ENCODE measurements at places on chromosomes 1 and 21. TPM values are rescaled to one million over a fixed set of nuclear protein-coding genes. Genes with fewer than 3 reads are reported as not detected.

DNA sequence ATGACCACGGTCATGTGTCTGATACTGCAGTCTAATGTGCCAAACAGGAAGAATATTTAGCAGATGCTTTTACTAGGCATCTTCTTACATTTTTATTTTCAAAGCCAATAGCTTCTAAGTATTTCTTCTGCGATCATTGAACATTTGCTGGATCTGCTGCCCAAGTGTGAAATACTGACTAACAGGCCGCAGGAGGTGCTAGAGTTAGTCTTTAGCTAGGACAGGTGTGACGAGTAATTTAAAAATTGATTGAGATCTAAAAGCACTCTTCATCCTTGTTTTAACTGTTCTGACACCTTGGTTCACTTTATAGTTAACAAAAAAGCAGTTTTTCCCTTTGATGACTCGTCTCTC, 748 bp upstream of the FAM78B start:
- DNase-seq: no peak

DNA sequence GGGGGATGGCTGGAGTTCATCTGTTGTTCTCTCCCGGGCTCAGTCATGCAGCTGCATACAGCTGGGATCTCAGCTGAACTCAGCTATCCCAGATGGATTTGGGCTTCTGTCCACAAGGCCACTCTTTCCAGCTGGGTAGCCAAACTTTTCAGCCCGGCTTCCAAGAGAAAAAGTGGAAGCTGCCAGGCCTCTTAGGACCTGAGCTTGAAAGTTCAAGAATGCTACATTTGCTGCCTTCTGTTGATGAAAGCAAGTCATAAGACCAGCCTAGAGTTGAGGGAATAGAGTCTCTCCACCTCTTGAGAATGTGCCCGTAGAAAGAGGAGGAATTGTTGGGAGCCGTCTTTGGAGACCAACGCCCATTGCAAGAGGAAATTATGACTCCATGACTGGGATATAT, 95.3 kb downstream of the C1orf21 start:
- no peak for DNase-seq

GRCh38 chr1:165826565-165827267, 698 bp upstream of the UCK2 start:
- peak; percentile 50 for DNase-seq

- no peak for DNase-seq
Measured at GRCh38 chr1:100905181-100905580, 9.3 kb downstream of the SLC30A7 start.

Gene TRIM67
- under 0.01 TPM for total RNA-seq

Gene AZIN2
- 6.1 TPM for total RNA-seq

- no peak for DNase-seq
Measured at GRCh38 chr1:21022279-21023040, 154.2 kb downstream of the EIF4G3 start.

DNA sequence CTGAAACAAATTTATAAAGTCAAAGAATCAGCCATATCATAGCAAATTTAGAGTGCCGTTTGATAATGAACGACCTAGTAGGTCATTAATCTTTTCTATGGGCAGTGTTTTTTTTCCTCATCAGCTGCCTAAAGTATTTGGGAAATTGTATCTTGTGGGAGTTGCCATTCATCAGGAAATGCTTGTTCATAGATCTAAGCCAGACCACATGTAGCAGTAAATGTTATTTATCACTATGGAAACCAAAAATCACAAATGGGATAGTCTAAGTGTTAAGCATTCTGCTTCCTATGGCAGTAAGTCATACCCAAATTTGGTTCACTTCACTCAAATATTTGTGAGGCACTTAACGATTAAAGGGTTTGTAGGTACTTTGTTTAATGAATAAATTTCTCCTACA, 52.9 kb downstream of the LRRC8D start:
- no peak for DNase-seq

Gene ZNF593OS
- total RNA-seq: not detected

- DNase-seq: peak; percentile 77
Measured at GRCh38 chr1:34137411-34137810, 27.6 kb downstream of the CSMD2 start.

DNA sequence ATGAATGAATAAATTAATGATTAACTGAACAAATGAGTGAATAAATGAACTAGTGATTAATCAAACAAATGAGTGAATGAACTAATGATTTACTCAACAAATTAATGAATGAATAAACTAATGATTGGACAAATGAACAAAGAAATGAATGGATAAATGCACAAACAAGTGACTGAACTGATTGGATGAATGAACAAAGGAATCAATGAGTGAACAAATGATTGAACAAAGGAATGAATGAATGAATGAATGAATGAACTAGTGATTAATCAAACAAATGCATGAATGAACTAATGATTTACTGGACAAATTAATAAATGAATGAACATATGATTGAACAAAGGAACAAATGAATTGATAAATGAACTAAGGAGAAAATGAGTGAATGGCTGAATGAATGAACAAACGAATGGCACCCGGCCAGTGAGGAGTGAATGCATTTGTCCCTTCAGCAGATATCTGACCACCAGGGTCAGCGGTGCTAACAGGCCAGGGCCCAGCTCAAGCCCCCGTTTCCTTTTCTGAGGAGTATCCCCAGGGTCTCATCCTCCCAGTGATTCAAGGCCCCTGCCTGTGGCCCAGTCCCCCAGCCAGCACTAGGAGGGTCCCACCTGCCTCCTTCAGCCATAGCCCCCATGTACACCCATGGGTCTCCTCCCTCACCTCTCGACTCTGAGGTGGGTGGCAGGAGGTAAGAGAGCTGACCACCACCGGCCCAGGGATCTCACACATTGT, 49.9 kb downstream of the WNT9A start:
- DNase-seq: no peak

GRCh38 chr1:44029260-44029910, 1.9 kb downstream of the SLC6A9 start:
- DNase-seq: no peak

Gene RHOU
- total RNA-seq: 24.1 TPM

- DNase-seq: no peak
Measured at GRCh38 chr1:245054507-245055270, 100.1 kb upstream of the KIF26B start.

- no peak for DNase-seq
Measured at GRCh38 chr1:77744576-77744975, 15.1 kb downstream of the USP33 start.

DNA sequence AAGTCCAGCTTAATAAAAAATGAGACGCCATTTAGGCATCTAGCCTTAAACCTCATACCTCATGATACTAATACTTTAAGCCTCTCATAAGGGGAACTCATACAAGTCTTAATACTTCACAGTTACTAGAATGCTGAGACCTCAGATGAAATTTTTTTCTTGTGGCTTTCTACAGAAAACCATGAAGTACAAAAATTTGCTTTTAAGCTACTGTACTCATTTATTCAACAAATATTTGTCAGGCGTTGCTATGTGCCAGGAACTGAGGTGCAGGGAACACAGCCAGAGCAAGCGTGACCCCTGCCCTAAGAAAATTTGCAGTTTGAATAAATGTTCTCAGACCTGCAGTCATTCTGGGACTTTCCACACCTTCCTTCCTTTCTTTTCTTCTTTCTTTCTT, 150.6 kb downstream of the MRPL39 start:
- no peak for DNase-seq

Gene TEX38
- not detected for total RNA-seq

Gene CRP
- not detected for total RNA-seq

Gene HES5
- 0.33 TPM for total RNA-seq

- no peak for DNase-seq
Measured at GRCh38 chr1:191541758-191542157, 616.5 kb upstream of the RGS18 start.

DNA sequence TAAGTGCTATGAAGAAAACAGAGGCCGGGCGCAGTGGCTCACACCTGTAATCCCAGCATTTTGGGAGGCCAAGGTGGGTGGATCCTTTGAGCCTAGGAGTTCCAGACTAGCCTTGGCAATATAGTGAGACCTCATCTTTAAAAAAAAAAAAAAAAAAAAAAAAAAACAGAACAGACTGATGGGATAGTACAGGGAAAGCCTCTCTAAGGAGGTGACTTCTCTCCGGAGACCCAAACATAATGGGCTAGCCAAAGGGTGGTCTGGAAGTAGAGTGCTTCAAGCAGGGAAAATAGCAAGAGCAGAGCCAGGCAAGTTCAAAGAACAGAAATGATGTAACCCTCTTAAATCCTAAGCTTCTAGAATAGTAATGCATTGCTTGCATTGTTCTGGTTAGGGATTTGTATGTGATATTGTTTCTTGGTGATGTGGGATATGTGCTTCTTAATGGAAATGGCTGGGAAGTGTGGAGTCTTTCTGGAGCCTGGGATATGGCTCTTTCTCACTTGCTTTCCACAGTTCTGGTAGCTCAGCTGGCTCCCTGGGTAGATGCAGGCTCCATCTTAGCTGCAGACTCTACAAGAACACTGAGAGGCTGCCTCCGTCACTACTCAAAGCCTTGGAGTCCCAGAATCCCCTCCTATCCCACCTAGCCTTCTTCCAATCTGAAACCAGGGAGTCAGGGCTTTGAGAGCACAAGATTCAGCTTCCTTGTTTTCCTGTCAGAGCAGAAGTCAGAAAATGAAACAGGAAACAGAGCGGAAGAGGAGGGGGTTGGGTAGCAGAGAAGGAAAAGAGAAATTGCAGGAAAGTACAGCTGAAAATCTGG, 1.9 kb upstream of the PIGV start:
- DNase-seq: no peak

DNA sequence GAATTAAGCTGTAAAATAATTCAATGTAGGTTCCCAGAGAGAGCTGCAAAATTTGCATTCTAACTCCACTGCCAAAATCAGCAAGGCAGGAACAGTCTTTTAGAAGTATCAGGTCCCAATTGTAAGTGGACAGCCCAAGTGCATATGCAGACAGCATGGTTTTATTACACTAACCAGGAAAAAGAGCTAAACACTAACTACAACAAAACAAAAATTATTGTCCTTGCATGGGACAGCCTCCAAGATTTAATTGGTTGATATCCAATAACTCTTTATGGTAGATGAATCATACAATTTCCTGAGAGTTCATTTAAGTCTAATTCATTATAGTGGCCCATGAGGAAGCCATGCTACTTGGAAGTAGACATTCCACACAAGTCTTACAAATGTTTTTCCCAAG, 154.3 kb upstream of the ZNF648 start:
- no peak for DNase-seq

Gene TCEANC2
- 7.6 TPM for total RNA-seq

Gene ZNF669
- 5.8 TPM for total RNA-seq

DNA sequence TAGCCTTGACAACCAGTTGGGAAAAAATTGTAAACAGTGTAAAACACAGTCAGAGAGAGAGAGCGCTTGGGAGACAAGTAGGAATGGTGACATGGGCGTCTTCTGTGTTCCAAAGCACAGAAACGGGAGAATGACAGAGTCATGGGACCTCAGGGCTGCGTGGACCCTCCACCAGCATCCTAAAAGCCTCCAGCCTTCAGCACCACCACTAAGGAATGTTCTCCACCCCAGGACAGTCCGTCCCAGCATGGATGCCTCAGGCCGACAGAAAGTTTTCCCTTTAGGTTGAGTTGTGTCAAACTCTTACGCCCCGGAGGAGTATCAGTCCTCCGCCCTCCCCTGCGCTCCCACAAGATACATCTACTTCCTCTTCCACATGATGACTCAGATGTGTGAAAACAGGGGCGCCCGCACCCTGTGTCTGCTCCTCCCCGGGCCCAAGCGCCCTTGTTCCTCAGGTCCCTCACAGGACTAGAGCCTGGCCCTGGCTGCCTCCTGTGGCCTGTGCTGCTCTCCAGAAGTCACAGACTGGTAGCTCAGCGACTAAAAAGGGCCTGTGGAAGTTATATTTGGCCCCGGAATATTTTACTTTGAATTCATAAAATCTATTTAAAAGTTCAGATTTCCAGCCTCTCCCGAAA, 63.9 kb upstream of the EFHD2 start:
- peak; percentile 93 for DNase-seq

- no peak for DNase-seq
Measured at GRCh38 chr1:110482662-110483307, 31.8 kb downstream of the PROK1 start.

- DNase-seq: peak; percentile 81
Measured at GRCh38 chr1:41898191-41898713, 20.5 kb downstream of the HIVEP3 start.

DNA sequence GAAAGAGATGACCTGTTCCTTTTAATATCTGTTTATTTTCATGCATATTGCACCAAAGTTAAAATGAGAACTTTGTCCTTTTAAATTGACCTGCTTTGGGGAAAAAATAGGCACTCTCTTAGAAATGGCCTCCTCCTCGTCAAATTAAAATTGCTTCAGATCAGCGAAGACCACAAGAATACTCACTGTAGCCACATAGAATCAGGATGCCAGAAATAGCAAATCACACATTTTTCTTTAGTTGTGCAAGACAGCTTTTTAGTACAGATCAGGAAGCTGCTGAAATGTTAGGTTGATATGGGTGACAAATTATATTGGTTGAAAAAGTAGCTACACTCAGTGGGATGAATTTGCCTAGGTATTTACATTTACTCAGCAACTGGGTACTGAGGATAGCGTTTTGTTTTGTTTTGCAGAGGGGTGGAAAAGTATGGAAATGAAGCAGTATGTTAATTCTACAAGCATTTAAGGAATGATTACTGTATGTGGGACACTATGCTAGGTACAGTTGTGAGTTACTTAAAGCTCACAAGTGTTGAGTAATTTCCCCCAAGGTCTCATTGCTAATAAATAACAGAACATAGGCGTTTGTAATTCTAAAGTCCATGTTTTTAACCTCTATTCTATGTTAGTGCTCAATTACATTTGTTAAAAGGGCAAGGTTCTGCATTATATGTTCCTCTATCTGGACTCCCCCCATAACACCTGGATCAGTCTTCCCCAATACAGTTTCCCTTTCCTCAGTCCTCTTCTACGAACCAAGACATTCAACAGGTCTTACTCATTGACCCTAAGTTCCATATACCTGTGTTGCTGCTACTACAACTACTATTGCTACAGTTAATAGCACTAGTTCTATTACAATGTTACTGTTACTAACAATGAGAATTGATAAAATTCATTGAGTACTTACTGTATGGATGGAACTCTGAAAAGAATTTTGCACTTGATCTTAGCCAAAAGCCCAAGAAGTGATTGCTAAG, 99.4 kb upstream of the S1PR1 start:
- DNase-seq: no peak

Gene NFIA
- total RNA-seq: 154 TPM

Gene ROR1
- total RNA-seq: 7.1 TPM

DNA sequence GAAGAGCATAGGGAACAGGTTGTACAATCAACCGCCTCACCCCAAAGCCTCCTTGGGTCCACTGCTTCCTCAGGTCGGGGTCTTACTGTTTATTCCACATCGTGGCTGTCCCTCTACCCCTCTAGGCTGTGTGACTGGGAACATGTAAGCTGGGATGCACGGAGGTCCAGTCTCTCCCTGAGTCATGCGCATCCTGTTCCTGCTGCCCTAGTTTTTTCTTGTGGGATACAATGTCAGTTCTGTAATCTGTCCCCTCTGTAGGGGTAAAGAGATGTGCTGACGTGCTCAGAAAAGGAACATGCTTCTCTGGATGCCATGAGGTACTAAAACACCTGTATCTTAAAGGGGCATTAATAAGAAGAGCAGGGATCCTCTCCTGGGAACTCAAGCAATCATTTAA, 66.2 kb downstream of the SLC45A1 start:
- DNase-seq: no peak

- no peak for DNase-seq
Measured at GRCh38 chr1:32891241-32891570, 4.9 kb downstream of the HPCA start.

All from esophagus muscularis mucosa (tissue), 4 donors.